Kidney (tissue), 22 donors: ENCODE measurements at places on chromosomes 3 and 15.

GRCh38 chr3:151837057-151837456 lies 23.1 kb downstream of the AADAC start:
- no peak for DNase-seq

GRCh38 chr15:100902436-100903167 lies 16.6 kb upstream of the LRRK1 start:
- DNase-seq, result peak; percentile 93

DNA sequence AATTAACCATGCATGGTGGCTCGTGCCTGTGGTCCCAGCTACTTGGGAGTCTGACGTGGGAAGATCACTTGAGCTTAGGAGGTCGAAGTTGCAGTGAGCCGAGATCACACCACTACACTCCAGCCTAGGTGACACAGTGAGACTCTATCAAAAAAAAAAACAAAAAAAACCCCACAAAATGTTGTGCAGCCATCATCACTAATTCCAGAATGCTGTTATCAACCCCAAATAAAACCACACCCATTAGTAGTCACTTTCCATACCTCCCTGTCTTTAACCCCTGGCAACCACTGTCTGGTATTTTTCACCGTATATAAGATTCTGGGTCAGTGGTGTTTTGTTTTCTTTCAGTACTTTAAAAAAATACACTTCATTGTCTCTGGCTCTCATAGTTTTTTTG lies 16.6 kb downstream of the HMCES start:
- no peak for DNase-seq

DNA sequence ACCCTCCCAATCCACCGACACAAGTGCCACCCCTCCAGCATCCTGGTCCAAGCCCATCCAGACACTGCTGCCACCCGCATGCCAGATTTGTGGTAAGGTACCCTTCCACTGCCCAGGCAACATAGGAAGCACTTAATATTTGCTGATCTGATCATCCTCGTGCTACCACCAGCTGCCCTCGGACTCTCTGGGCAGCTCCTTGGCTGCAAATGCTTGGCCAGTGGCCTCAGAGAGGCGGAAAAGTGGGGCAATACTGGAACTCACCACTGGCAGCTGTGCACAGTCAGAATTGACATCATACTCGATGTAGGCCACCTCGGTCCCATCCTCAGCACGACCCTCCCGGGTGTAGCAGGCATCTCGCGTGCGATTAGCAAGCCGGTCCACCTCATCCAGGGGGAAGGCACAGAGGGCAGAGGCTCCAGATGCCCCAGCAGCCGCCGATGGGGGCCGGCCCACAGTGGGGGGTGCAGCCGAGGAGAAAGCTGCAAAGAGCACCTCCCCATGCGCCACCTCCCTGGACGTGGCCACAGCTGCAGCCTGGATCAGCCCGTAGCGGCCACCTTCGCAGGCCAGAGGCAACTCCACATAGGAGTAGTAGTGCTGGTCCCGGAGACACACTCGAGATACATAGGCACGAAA lies 6.5 kb downstream of the PLXNB1 start:
- DNase-seq, result no peak

GRCh38 chr3:58272891-58273290 lies 33.2 kb upstream of the RPP14 start:
- DNase-seq, result no peak

DNA sequence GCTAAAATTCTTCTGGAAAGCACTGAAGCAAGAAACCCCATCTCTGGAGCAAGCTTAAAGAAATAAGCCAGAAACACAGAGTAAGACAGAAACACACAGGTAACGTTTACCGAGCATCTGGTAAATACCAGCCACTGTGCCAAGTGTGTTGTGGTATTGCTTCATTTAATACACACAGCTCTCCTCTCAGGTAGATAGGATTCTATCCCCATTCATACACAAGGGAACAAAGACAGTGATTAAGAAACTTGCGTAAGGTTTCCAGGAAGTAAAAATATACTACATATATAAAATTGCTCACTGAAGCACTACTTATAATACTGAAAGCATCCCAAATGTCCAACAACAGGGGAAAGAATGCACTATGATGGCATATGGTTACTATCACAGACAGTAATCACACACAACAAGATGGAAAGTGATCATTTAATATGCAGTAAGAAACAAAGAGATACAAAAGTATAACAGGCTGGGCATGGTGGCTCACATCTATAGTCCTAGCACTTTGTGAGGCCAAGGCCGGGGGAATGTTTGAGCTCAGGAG lies 27.5 kb downstream of the TAMM41 start:
- no peak for DNase-seq
